Activated T-helper 1 cell treated with Interleukin-2 at 50 U/mL for 16 hours (primary cell): ENCODE measurements at places on chromosomes 12 and 14.

DNA sequence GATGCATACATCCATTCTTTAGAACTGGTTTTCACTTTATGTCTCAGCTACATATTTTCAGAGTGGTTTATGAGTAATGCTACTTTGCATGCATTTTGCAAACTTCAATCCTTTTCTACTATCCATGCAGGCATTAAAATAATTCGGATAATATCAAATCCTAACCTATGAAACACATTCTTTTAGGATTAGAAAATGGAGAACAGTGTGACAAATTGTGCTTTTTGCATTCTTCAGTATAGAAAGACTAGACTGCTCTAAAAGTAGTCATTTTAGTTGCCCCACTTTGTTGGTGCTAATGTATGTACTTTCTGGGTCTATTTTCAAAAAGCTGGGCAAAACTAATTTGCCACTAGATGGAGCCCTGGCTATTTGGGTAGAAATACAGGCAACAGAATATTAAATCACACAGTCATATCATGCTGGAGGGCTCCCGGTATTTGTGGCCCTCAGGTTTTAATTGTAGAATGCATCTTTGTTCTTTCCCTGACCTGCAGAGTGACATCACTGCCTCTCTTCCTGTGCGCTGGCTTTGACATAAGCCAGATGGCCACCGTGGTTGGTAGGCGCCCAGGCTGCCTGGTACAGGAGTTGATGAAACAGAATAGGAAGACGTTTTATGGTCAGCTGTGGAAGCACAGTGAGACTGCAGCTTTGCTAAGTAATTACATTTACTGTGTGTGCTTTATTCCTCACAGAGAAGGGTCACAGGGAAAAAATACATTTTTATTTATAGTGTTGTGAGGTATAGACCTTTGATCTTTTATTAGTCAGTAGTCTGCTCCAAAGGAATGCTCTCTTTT, 28.1 kb downstream of the MSRB3 start:
- no peak for DNase-seq

DNA sequence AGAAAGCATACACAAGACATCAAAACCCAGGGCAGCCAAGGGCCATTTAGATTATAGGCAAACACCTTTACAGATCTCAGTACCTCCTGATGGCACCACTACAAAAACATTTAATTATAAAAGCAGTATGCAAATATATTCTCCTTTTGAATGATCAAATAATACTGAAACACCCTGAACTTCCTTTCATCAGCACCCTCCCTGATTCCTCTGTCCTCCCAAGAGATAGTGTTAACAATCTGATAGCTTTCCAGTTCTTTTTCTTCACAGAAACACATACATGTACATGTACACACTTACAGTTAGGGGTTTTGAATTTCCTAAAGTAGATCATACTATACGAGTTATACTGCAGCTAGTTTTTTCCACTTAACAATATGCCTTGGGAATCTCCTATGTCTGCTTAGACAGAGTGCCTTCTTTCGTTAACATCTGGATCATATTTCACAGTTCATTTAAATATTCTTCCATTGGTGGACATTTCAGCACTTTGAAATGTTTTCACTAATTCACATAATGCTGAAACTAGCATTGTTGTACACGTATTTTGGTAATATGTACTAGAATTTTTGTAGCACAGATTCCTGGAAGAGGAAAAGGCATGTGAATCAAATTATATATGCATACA, 35.2 kb downstream of the TDG start:
- DNase-seq = no peak

DNA sequence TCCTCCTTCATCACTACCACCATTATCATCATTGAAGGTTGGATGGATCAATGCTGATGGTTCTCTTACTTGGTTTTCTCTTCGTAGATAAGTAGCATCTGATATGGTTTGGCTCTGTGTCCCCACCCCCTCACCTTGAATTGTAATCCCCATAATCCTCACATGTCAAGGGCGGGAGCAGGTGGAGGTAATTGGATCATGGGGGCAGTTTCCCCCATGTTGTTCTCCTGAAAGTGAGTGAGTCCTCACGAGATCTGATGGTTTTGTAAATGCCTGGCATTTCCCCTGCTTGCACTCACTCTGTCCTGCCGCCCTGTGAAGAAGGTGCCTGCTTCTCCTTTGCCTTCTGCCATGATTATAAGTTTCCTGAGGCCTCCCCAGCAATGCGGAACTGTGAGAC, 172.4 kb upstream of the PWP1 start:
- DNase-seq = no peak

DNA sequence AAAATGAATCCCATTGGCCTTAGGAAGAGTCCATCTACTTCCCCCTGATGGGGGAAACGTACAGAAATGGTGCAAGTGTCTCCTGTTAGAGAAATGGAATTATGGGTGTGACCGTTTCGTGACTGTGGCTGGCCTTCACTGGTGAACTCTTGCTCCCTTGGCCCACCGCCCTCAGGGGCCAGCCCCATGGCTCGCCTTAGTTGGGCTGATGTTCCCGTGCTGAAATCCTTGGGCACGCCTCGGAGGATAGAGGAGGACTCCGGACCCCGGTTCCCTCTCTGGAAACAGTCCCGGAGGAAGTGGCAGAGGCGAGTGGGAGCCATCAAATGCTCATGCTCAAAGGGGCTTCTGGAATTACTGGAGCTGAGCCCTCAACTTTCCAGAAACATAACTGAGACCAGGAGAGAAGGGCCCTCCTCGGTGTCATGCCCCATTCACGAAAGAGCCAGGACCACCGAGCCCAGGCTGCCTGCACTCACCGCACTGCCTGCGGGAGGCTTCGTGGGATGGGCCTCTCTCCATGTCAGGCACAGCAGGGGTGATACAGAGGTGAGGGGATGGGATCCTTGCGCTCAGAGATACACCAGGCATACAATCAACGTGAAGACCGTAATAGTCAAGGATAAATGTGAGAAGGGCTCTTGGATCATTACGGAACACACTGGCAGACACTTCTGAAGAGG, 10.1 kb upstream of the CACNA2D4 start:
- DNase-seq = no peak

- DNase-seq = no peak
Measured at GRCh38 chr12:41213107-41213506, 25.0 kb downstream of the PDZRN4 start.

- DNase-seq = no peak
Measured at GRCh38 chr12:68012712-68013111, 23.5 kb downstream of the IFNG-AS1 start.

DNA sequence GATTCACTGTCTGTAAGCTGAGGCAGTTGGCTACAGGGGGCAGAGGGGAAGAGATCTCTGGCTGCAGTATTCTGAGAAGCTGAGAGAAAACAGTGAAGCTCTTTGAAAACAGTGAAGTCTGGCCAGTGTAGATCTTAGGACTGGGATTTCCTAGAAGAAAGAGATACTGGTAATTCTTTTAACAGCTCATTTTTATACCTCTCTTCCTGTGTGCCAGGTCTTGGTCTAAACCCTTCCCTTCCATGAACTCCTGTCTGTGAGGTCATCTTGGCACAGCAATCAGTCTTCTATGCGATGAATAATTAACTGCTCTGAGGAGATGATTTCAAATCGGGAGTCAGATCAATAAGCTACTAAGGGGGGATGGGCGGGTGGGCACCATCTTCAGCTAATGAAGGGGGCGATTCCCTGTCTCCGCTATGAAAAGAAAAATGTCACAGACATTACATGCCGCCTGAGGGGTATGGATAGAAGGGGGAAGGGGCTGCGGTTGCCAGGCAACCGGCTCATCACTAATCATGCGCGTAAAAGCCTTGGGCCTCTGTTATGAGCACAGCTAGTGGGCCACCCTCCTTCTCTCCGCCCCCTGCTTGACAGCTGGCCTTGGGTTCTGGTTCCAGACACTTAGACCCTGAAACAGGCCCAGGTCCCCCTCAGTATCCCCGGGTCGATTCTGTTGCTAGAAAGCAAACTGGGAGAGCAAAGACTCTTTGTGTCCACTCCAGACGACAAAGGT, 75.3 kb upstream of the CEP83 start:
- DNase-seq = no peak

DNA sequence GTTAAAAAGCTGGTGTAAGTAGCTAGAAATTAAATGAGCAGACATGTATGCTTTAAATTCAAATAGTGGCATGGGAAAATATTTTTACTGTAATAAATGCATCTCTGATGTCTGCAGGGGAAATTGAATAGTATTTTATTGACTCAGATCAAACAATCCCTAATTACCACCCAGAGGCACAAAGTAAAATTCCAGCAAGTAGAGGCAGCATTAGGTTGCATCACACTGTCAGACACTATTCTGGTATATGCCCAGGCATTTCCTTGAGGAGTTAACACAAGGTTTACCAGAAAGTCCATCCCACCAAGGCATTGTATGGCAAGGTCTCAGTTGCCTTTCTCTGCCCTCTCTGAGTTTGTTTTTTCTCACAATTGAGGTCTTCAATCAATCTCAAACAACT, 201.6 kb upstream of the KITLG start:
- no peak for DNase-seq

- no peak for DNase-seq
Measured at GRCh38 chr14:95008445-95009217, 148.7 kb downstream of the DICER1 start.

- no peak for DNase-seq
Measured at GRCh38 chr14:39454906-39455539, 22.8 kb upstream of the FBXO33 start.

DNA sequence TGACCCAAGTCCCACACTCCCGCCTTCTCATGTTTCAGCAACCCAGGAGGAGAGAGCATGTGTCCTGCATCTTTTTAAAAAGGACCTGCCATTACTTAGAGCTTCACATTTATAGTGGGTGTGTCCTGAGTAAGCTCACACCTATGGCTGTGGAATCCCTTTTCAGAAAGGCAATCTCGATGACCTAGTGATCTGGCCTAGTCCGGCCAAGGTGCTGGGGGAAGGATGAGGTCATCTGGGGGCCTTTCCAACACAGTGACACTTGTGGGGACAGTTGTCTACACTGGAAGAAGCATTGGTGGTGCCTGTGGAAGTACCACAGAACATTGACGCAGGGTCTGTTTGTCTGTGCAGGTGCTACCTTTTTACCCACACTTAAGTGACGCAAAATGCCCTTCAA, 8.2 kb downstream of the TCP11L2 start:
- no peak for DNase-seq

- DNase-seq = no peak
Measured at GRCh38 chr12:40310211-40310610, 85.4 kb downstream of the LRRK2 start.
